ENCODE measurements at places on chromosomes 3 and 15.

DNA sequence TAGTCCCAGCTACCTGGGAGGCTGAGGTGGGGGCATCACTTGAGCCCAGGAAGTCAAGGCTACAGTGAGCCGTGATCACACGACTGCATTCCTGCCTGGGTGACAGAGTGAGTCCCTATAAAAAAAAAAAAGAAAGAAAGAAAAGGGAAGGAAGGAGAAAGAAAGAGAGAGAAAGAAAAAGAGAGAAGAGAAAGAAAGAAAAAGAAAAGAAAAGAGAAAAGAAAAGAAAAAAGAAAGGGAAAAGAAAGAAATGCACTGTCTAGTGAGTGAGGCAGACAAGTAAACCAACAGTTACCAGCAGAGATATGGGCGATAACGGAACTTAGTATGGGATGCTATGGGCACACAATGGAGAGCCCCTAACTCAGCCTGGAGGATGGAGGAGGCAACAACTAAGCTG, 37.2 kb upstream of the TSEN2 start:
- no peak for DNase-seq

DNA sequence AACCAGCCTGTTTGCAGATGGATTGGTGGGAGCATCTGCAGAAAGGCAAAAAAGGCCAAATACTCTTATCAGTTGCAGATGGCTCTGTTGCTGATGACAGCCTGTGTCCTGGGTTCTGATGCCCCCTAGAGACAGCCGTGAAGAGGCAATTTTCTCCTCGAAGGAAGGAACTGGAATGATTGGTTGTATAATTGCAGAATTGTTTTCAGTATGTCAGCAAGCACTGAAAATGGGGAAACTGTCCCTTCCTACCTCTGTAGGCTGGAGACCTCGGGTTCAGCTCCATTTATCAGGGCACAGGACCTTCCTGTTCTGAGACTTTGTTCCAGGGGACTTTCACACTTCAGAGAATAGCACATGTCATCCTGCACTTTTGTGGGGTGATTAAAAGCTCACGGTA, 103.0 kb downstream of the PGPEP1L start:
- DNase-seq: peak; percentile 80

- no peak for DNase-seq
Observed at GRCh38 chr15:82568986-82569385, 28.7 kb upstream of the RPS17 start.

- peak; percentile 44 for DNase-seq
Observed at GRCh38 chr3:55294557-55294956, 192.5 kb downstream of the WNT5A start.

DNA sequence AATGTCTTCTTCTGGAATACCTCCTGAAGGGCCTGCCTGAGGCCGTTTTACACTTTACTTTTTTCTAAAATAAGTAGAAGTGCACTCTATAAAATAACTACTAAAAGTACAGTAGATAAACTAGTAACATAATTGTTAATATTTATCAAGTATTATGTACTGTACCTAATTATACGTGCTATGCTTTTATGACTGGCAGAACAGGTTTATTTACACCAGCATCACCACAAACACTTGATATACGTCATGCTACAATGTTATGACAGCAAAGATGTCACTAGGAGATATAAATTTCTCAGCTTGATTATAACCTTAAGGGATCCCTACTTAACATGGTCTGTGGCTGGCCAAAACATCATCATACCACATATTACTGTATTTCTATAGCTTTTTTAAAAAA, 29.4 kb downstream of the DLG1 start:
- DNase-seq: no peak

DNA sequence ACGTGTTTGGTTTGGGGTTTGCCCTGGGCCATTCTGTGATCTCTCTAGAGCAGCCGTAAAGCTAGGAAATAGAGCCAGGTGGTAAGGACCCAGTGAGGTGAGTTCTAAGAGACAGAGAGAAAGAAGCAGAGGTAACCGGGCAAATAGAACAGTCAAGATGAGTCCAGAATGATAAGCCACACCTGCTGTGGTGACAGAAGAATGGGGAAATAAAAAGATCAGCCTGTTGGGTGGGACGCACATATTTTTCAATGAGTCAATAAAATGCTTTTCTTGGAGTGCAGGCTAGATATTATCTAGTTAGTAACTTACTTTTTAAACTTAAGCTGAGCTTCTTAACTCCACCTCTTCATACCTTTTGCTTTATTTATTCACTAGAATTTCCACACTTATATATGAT, 135.0 kb downstream of the NFKBIZ start:
- no peak for DNase-seq

DNA sequence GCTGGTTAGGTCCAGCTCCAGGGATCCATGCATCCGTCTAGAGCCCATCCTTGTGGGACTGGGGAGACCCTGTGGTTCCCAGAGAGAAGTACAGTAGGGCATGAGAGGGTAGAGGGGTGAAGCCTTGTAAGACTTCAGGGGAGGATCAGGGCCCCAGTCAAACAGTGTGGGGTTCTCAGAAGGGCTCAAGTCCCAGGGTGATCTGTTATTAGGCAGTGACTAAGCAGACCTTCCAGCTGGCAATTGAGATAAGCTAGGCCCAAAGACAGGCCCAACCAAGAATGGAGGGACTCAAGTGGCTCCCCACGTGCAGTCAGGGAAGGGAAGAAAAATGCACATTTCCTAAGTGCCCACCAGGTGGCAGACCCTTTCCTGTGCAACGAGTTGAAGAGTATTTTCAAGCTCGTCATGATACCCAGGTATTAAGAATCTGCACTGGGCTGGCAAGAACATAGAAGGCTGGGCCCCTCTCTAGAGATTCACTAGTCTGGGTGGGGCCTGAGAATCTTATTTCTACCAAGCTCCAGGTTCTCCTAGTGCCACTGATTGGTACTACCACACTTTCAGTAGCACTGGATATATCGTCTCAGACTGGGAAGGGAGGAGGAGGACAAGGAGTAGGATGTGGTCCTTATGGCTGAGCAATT, 240.8 kb downstream of the NR1D2 start:
- peak; percentile 82 for DNase-seq

DNA sequence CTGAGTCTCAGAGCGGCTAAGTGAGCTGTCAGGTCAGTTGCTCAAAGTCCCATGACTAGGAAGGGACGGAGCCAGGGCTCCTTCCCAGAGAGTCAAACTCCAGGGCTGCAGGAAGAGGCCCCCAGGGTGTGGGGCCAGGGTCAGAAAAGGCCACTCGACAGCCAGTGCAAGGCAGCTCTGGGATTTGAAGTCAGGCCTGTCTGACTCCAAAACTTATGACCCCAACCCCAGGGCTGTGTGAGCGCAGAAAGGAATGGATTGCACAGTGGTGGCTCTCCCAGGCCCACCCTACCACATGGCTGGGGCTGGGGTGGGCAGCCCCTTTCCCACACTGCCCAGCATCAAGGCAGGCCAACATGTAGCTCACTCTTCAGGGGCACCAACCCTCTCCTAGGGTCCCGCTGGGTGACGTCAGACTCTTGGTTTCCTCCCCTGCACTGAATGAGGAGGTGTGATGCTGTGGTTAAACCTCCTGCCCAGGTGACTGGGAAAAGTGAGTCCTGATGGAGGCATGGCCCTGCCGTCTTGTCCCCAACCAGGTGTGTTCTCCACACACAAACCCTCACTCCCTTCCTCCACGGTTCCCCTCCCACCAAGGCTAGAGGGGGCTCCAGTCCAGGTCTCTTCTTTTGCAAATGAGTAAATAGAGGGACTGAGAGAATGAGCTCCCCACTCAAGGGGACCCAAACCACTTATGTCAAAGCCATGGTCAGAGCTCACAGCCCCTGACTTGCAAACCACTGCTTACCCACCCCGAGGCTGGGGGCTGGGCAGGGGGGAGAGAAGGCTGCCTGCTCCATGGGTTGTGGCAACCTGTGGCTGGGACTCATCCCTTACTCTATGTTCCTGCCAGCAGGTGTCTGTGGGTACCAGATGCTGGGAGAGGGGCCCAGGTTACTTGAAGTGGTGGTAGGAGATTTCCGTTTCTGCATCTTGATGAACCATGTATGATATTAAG, 23.8 kb upstream of the CORO2B start:
- no peak for DNase-seq

- no peak for DNase-seq
Observed at GRCh38 chr3:27115352-27115751, 253.8 kb downstream of the NEK10 start.

DNA sequence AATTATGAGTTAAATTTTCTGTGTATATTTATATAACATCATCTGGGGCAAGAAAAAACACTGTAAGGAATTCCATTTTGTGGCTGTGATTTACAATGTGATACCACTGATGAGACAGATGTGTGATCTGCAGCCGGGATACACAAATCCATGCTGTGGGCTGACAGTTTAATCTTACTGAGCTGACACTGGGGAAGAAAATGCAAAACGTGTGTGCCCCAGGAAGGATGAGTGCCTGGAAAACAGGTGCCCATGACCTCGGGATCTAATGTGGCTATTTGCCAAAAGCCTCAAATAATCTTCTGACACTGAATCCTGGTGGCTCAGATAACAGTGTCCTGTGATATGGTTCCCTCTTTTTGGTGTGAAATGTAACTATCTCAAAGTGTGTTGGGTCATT, 10.5 kb downstream of the MYRIP start:
- DNase-seq: no peak

GRCh38 chr3:64824394-64824909, 136.7 kb upstream of the ADAMTS9 start:
- peak; percentile 21 for DNase-seq

- DNase-seq: peak; percentile 59
Observed at GRCh38 chr3:154904328-154904727, 175.8 kb upstream of the MME start.

GRCh38 chr3:190099099-190099498, 21.6 kb downstream of the P3H2 start:
- DNase-seq: no peak

- no peak for DNase-seq
Observed at GRCh38 chr15:45326741-45327140, 51.6 kb downstream of the GATM start.

DNA sequence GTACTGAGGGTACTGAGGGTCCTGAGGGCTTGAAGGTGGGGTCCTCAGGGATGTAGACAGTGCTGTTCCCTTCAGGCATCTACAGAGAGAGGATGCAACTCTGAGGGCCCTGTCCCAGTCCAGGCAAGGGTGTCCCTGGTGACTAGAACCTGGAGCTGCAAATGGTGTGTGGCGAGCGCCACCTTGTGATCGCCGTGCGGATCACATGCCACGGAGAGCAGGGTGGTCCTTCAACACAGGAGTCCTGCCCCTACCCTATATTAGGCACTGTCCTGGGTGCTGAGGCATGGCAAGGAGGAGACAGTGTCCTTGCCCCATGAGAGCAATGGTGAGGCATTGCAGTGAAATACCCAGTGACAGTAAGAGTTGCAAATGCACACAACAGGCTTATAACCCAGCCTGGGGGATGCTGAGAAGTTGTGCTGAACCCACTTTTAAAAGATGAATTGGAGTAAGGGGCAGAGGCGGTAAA, 23.6 kb downstream of the RHCG start:
- peak; percentile 55 for DNase-seq

DNA sequence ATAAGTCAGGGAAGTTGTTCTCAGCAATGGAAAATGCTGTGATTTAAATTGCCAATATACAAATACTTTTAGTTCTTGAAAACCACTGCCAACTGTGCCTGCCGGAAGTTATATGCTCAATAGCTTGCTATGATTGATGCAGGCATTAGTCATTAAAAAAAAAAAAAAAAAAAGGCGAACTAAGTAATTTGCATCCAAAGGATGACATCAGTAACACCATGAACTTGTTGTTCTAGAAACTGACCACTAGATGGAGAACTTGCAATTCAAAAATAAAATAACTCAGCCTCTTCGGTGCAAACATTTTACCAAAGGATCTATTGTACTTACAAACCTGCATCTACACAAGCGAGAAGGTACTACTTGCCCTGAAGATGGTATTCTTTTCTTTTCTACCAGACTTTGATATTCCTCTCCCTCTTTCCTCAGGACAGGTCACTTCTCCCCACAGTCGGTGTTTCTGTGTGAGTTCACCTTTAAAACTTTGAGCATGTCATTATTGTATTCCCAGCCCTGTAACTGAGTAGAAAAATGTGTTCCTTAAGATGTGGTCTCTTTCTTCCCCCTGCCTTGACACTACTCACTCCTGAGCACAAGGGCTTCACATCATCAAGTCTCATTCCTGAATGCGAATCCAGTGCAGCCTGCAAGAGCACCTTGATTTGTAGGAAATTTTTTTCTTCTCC, 115.0 kb upstream of the VEPH1 start:
- DNase-seq: peak; percentile 85

DNA sequence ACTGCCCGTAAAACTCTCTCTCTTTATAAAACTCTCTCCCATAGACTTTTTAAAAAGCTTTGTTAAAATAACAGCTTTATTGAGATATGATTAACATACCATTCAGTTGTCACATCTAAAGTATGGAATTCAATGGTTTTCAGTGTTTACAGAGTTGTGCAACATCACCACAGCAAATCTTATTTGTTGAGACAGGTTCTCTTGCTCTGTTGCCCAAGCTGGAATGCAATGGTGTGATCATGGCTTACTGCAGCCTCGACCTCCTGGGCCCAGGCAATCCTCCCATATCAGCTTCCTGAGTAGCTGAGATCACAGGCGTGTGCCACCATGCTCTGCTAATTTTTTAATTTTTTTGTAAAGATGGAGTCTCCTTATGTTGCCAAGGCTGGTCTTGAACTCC, 35.9 kb upstream of the TRAK1 start:
- DNase-seq: peak; percentile 67

DNA sequence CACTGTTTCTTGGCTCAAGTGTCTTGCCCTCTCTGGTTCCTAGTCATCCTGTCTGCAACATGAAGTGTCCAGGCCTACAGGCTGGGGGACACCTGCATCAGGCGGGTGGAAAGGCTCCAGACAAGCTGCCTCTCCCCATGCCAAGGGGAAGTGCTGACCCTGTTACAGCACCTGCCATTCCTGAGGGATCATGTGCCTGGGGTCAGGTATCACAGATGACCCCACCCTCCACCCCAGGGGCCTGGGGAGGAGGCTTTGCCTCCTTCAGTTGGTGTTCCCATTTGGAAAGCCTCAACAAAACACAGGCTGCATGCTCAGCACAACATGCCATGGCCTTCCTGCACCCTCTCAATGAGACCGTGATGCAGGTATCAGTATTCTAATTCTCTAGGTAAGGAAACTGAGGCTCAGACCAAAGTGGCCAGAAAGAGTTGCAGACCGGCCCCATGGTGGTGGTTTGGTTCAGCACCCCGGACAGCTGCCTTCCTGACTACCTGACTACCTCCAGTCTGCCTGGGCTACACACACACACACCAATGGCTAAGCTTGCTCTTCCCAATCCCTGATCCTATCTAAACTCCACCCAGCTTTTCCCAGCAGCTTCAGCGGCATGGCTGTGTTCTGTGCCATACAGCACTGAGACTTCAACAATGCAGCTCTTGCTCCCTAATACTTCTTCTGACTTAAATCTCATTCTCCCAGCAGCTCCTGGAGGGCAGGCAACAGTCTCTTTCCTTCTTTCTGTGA, 69.7 kb upstream of the LINGO1 start:
- peak; percentile 8 for DNase-seq

DNA sequence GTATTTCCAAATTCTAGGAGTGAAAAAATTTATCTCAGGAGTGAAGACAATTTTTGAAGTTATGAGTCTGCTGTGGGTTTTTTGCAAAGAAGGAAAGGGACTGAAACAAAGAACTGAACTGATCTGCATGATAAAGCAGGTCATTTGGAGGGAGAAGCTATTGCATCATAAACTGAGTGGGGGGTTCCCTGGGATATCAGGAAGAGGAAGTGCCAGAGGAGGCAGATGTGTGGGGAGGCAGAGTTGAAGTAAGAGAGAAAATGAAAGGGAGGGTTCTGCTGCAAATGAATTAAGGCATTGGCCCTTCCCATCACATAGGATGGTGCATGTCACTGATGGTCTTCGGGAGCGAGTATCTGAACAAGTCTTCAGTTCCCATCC, 379.2 kb downstream of the VPS13C start:
- no peak for DNase-seq

- no peak for DNase-seq
Observed at GRCh38 chr3:55728461-55729100, 241.5 kb upstream of the WNT5A start.

GRCh38 chr3:194154346-194154745, 18.4 kb downstream of the HES1 start:
- DNase-seq: no peak

Measured in fibroblast of mammary gland (primary cell).